Right lobe of liver (tissue), 6 donors: ENCODE measurements at places on chromosomes 2 and 18.

- DNase-seq, result no peak
Measured at GRCh38 chr18:6406075-6406909, 8.4 kb downstream of the L3MBTL4 start.

- DNase-seq, result no peak
Measured at GRCh38 chr2:136932700-136933099, 167.4 kb downstream of the THSD7B start.

GRCh38 chr2:211435331-211435730 lies 878.9 kb downstream of the CPS1 start:
- no peak for DNase-seq

- no peak for DNase-seq
Measured at GRCh38 chr2:6692056-6692455, 173.7 kb downstream of the CMPK2 start.

DNA sequence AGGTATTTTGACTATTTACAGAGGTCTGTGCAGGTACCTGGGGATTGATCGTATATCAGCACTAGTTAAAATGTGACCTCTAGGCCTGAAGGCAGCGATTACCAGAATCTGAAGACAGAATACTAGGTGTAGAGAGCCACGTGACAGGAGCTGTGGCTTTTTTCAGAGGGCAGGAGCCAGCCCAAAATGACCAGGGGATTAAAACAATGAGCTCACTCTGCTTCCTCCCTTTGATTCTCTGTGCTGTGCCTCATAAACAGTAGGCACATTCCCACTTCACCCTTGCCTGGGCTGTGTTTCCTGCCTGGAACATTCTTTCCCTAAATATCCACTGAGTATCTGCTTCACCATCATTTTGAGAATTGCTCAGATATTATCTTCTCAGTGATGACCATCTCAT lies 15.2 kb downstream of the ITGAV start:
- DNase-seq, result no peak

GRCh38 chr18:1994471-1994870 lies 576.8 kb downstream of the METTL4 start:
- no peak for DNase-seq

- peak; percentile 53 for DNase-seq
Measured at GRCh38 chr2:38075507-38076151, at the start of gene CYP1B1. Gene CYP1B1 (minus strand): TSS chr2:38076151. CDS start chr2:38075388, 763 bp downstream.

DNA sequence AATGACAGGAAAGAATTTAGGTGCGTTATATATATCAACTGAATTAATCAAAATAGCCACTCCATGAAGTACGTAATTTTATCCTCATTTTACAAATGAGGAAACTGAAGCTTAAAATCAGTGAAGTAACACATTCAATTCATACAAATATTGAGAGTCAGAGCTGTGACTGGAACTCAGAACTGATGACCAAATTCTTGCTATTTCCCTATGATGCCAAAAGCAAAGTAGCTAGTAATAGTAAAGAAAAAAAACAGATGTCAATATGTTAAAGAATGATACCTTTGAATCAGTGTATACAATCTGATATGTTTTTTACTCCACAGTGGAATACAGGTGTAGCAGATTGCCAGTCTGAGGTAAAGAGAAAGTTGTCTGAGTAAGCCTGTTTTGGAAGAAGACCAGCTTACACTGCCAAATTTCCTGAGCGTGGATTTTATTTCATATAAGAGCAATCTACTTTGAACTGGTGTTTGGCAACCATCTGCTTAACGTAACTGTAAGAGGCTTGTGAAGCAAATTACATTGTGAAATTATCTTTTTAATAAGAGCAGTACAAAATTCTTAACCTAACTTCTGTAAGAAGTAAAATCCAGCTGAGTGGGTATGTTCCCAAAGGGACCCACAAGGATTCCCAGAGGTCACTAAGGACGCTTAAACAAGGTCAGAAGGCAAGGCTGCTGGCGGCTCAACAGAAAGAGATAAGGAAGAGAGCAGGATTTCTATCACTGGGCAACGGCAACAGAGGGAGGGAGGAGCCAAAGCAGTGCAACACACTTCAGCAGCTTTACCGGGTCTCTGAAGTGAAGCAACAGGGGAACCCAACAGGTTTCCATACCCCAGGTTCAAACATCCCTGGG lies 85.6 kb downstream of the IKZF2 start:
- peak; percentile 53 for DNase-seq

GRCh38 chr18:11512096-11513025 lies 97.0 kb upstream of the SLC35G4 start:
- no peak for DNase-seq

DNA sequence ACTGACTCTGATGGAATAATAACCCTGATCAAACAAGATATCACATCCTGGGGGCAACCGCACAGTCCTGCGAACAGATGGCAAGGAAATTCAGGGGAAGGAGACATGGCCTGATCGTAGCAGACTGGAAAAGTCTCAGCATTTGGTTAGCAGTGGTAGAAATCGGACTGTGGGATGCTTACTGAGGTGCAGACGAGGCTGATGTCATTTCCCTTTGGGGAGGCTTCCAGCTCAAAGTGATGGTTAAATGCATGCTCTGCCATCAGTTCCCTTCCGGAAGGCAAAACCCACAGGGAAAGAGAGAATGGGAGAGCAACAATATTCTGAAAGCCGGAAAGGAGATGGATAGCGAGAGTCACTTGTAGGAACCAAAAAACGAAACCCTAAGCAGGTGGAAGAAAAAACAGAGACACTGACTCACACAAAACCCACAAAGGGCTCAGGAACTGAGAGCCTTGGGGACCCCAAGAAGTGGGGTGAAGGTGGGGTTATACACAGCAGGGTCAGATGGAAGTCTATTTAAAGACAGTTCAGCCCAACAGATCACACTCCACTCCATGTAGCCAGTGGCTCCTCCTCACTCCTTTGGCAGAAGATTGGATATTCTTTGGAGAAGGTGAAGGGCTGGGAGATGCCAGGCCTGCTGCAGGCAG lies 93.1 kb downstream of the INPP5D start:
- DNase-seq, result no peak

GRCh38 chr2:96209011-96209728 lies 543 bp upstream of the STARD7 start:
- no peak for DNase-seq

GRCh38 chr2:196399722-196400691 lies 228.6 kb upstream of the STK17B start:
- no peak for DNase-seq

- no peak for DNase-seq
Measured at GRCh38 chr2:36663851-36664695, 32.4 kb upstream of the VIT start.
